Activated CD4-positive, alpha-beta T cell treated with anti-CD3 and anti-CD28 coated beads, Interleukin-2, Interleukin-4, amounts not matched to agents 100 ng/mL and 50 ng/mL, durations not matched to agents 16 hours and 8 hours (primary cell): ENCODE measurements at places on chromosomes 7 and 10.

GRCh38 chr7:152574892-152575548, 100.9 kb downstream of the XRCC2 start:
- DNase-seq, result no peak

GRCh38 chr10:9158675-9159074, 1104.2 kb downstream of the GATA3 start:
- no peak for DNase-seq

DNA sequence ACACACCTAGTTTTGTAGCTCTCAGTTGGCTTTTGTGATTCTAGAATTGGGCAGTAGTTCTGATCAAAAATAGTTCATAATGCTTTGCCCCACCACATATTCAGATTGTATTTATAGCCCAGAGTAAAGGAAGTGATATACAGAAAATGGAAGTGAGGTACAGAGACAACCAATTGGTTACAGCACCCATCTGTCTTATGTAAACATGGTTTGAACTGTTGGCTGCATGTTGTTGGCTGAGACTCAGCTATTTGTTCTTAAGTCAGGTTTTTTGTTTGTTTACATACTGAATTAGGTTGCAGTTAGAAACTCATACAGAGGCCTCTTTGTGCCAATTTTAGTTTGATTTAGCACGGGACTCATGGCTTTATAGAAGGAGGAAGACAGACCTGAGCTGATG, 158.9 kb upstream of the GPR26 start:
- no peak for DNase-seq

GRCh38 chr10:36759141-36759805, 366.1 kb upstream of the ANKRD30A start:
- DNase-seq, result no peak

DNA sequence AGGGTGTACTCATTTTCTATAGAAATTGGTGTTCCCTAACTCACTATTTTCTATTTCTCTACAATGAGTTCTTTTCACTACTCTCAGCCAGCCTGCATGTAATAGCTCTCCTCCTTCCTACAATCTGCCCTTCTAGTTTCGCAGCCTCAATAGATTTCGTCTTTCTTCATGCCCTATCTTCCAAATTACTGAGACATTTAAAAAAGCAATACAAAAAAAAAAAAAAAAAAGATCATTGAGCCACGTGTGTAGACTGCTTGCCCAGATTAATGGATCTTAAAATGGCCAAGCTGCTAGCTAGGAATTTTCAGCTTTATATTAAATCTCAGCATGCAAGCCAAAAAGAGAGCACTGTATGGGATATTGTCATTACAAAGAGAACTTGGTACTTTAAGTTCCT, 55.5 kb downstream of the ZNF277 start:
- DNase-seq, result no peak

- DNase-seq, result no peak
These were observed 54.5 kb downstream of the ADRA2A start for GRCh38 chr10:111131168-111131799.

- DNase-seq, result no peak
These were observed 637.6 kb upstream of the IGFBP3 start for GRCh38 chr7:46558482-46559193.

GRCh38 chr10:35236739-35237138, 99.6 kb upstream of the CCNY start:
- no peak for DNase-seq

GRCh38 chr7:128918016-128918665, 7.6 kb upstream of the KCP start:
- DNase-seq, result no peak
